ENCODE measurements at places on chromosomes 5 and 9.

- no peak for DNase-seq
Observed at GRCh38 chr5:50749873-50750272, 83.4 kb downstream of the PARP8 start.

- no peak for DNase-seq
Observed at GRCh38 chr9:10032166-10032565, 580.6 kb downstream of the PTPRD start.

- DNase-seq = no peak
Observed at GRCh38 chr5:38528162-38528703, 28.2 kb downstream of the LIFR start.

DNA sequence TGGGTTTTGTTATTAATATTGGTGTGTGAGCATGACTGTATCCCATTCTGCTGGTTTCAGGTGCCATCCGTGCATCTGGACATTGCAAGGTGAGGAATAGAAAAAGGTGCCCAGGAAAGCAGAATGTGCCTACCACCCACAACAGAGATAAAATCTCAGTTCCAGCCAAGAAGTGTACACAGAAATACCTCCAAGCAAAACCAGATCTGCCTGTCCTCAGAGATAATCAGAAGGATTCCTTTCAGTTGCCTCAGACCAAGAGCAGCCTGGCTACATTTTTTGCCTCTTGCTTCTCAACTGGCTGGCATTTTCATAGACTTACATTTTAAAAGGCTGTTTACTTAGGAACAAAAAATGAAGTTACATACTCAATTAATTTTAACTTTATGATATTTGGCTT lies 12.1 kb upstream of the ABLIM3 start:
- no peak for DNase-seq

DNA sequence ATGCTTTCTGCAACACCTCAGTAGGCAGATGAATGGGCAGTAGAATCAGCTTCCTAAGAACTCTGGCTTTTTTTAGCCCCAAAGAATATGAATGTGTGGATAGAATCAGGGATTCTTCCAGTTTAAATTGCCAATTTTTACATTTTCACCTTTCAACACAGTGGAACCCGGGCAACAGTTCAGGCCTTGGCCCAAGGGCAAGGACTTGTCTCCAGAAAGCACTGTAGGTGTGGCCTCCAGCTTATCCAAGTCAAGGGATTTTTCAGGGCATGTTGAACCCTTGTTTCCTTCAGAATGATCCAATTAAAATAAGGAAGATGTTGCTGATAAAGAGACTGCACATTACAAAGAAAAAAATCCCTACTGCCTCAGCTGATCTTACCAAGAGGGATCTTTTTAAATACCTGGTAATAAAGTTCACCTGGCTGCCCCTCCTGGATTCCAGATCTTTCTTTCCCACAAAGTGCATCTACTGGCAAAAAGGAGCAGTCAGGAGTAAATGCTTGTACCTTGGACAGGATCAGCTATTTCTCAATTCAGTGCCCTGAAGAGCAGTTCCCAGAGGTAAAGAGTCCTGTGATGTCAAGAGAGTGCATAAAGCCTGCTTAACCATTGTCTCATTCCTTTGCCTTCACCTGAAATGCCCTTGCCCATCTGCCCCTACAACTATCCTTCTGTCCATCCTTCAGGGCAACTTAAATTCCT lies 80.1 kb upstream of the PLPP6 start:
- no peak for DNase-seq

DNA sequence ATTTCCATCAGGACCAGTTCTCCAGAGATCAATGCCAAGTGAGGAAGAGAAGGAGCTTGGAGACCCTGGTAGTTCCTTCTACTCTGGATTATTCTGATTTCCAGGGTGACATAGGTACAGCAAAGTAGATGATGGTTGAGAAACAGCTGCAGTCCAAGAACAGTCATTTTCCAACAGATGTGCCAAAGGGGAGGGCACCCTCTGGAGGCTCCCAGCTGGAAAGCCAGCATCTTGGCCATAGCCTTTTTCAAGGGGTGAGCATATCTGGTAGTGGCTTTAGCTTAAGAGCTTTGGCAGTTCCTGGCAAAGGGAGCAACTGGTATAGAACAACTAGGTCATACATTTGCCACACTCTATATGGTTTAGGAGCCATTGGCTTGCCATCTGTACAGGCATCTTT lies 492.7 kb downstream of the RASEF start:
- no peak for DNase-seq

DNA sequence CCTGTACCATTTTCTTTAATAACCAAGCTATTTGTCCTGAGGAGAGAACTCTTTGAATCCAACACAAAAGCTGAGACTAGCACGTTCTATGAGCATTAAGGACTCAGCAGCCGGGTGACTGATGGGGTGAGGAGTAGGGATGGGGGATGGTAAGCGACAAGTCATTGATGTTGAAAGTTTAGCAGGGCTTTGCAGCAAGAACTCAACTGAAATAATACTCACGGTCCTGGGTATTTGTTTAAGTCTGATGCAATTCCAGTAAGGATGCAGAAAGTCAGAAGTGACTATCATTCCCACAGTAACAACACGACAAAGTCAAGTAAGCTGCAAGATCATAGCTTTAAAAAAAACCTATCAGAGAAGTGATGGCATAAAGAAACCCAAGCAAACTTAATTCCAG lies 131.1 kb downstream of the ACTL7B start:
- no peak for DNase-seq

DNA sequence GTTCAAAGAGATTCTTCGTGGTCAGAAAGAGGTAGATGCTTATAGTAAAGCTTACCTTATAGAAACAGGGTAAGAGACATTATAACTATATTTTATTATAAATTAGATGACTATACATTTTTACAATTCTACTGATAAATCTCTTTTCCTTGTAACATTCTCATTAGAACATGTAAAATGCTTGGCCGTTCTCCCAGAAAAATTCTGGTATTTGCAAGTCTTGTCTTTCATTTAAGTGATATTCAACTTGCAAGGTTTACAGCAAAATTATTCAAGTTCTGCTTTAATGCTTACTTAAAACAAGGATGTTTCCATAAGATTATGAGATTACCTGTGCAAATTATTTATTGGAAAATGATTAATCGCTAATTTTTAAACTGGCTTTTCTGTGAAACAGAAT lies 41.3 kb upstream of the CDH18 start:
- no peak for DNase-seq

GRCh38 chr5:17713301-17713700 lies 79.0 kb downstream of the TAF11L14 start:
- DNase-seq = no peak

GRCh38 chr9:4263591-4263990 lies 36.3 kb downstream of the GLIS3 start:
- DNase-seq = no peak

GRCh38 chr5:172910828-172911627 lies 48.2 kb upstream of the RPL26L1 start:
- no peak for DNase-seq

GRCh38 chr9:136975644-136976043 lies 1.7 kb upstream of the PTGDS start:
- DNase-seq = no peak

GRCh38 chr9:27771803-27772545 lies 198.7 kb upstream of the C9orf72 start:
- peak; percentile 40 for DNase-seq

DNA sequence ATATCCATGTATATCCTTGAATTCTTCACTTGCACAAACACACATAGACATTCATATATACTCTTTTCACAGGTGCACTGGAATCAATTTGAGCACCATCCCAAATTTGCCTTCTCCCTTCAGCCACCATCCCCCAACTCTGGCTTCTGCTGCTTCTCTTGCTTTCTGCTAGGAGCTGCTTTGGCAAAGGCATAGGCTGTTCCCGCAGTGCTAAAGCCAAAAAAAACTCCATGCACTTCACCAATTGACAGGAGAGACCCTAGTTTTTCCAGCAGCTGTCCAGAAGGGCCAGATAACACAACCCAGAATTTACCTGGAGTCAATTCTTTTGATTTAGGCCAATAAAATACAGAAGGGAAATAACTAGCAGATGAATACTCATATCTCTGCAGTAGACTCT lies 251.3 kb downstream of the NR2F1-AS1 start:
- no peak for DNase-seq

- no peak for DNase-seq
Observed at GRCh38 chr5:54829102-54829501, 156.3 kb downstream of the ESM1 start.

- no peak for DNase-seq
Observed at GRCh38 chr5:66415208-66415607, 181.0 kb upstream of the MAST4 start.

DNA sequence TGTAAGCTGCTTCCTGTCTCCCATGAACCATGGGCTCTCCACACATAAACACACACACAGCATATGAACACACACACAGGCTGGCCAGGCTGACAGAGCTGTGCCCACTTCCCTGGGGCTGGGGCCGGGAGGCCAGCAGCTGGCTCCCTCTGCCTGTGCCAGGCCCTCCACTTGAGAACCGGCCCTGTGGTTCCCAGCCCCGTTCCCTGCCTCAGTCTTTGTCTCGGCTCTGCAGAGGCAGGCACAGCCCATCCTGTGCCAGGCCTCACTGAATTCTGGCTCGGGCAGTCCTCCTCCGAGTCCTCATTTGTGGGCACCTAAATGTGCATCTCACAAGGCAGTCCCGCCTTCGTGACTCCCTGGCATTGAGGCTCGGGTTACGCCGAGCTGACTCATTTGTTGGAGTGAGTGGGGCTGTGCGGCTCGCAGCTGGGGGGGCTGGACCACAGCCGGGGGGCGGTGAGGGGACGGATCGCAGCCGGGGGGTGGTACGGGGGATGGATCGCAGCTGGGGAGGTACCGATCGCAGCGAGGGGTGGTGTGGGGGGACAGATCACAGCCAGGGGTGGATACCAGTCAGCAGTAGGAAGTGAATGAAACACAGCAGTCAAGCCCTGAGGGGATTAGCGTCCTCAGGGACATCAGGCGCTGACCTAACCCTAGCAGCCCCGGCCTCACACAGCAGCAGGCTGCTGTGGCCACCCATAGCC lies 72.3 kb downstream of the PSMB7 start:
- DNase-seq = peak; percentile 73

GRCh38 chr9:80020530-80020929 lies 448.8 kb downstream of the TLE4 start:
- no peak for DNase-seq

DNA sequence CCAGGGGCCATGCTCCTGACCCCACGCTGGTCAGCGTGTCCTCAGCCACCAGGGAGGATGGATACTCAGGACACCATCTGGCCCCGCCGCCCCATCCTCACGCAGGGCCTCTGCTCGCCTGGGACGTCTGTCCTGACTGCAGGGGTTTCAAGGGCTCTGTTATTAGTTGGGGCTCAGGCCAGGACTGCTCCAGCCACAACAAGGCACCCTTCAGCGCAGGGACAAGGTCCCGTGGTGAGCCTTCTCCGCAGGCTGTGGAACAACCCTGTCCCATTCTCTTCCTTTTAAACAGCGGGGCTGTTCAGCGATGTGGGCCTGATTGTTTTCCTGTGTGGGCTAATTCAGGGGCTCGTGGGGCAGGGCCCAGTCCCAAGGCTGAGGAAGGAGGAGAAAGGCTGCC lies 61.6 kb downstream of the SEMA4D start:
- no peak for DNase-seq

- DNase-seq = no peak
Observed at GRCh38 chr5:5372930-5373329, 49.5 kb upstream of the ICE1 start.

GRCh38 chr5:59246882-59247281 lies 646.6 kb downstream of the PDE4D start:
- DNase-seq = no peak

DNA sequence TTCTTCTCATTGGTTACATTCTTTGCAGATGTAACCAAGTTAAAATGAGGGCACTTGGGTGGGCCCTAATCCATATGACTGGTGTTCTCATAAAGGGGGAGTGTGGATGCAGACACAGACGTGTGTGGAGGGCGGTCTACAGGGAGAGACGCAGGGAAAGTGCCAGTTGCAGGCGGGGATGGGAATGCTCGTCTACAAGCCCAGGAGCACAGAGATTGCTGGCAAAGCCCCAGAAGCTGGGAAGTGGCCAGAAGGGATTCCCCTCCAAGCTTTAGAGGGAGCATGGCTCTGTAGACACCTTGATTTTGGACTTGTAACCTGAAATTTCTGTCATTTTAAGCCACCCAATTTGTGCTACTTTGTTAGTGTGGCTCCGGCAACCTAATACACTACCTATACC lies 96.8 kb upstream of the CTSL start:
- DNase-seq = no peak

DNA sequence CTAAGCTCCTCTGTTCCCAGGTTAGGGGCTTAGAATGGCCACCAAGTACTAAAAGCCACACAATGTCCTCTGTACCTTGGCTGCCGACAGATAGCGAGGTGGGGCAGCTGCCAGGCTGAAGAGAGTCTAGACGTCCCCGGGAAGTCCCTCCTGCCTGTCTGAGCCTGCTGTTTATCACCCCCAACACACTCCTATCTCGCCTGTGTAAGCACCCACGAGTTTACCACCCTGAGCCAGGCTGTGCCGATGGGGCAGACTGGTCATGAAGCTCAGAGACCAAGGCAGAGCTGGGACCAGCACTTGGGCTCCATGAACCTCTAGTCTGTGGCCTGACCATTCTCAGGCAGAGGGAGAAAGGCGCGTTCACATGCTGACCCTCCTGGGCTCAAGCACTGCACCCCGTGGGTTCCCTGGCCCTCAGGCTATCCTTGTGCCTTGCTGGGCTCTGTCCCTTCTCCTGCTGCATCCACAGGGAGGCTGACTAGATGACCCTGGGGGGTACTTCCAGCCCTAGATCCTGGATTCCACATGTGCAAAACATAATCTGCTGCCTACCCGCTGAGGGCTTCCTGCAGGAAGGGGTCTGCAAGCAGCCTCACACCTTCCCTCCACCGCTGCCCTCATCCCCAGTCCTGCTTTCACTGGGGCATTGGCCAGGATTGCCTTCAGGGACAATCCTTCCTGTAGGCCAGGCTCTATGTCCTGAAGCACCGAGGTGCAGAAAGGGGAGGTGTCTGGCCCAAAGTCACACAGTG lies 18.6 kb upstream of the SLC25A51 start:
- no peak for DNase-seq

DNA sequence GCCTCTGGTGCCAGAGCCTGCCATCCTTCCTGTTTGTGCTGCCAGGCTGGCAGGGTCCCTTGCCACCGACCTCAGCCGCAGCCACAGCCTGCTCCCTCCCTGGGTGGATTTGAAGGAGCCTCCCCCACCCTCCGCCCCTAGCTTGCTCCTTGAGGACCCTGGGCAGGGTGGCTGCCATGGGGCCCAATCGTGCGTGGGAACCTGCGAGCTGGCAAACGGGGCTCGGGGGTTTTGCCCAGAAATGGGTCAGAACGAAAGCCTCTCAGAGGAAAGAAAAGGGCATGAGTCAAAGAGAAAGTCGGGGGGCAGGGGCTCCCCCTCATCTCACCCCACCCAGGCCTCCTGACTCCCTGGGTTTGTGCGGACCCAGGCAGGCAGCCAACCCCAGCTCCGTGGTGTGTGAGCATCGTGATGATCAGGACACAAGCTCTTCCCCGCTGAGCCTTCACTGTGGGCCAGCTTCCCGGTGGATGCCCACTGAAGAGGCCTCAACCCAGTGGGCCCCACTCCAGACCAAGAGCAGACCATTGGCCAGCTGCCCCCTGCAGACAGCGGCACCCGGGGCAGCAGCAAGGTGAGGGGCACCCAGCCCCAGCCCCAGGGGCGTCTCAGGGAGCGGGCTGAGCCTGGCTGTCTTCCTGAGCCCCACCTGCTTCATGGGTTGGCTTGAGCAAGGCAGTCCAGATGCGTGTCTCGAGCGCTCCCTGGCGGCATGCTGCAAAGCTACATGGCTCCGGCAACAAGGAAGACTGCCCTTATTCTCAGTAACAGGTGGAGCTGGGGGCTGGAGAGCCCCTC lies 3.0 kb upstream of the FUT7 start:
- DNase-seq = peak; percentile 77

GRCh38 chr5:122947772-122948171 lies 88.8 kb downstream of the PPIC start:
- DNase-seq = no peak

- no peak for DNase-seq
Observed at GRCh38 chr5:148586796-148587195, 67.5 kb downstream of the HTR4 start.

Data from renal pelvis (tissue), 12 donors.